ENCODE measurements at places on chromosomes 1 and 21.

DNA sequence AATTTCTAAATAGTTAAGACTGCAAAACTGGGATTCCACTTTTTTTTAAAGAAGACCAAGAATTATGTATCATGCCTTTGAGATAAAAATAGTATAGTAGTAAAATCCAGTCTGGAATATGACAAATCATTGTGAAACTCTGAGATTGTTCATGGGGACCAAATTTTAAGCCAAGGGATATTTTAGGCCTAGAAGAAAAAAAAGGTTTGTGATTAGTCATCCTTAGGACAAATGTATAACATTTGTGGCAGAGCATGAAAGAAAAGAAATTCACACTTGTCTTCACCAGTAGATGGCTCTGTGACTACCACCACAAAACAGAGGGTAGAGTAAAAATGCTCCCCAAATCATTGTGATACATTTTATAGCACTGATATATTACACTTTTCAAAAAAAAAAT lies 226.1 kb downstream of the KCTD3 start:
- peak; percentile 56 for DNase-seq

DNA sequence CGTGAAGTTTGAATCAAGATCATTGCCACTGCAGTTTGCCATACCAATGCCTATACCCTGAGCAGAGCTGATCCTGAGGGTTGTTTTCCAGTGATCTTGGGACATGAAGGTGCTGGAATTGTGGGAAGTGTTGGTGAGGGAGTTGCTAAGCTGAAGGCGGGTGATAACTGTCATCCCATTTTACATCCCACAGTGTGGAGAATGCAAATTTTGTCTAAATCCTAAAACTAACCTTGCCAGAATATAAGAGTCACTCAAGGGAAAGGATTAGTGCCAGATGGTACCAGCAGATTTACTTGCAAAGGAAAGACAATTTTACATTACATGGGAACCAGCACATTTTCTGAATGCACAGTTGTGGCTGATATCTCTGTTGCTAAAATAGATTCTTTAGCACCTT lies 78.6 kb downstream of the FMN2 start:
- no peak for DNase-seq

GRCh38 chr1:109214695-109215623 lies 1.2 kb downstream of the SARS1 start:
- DNase-seq: peak; percentile 66

DNA sequence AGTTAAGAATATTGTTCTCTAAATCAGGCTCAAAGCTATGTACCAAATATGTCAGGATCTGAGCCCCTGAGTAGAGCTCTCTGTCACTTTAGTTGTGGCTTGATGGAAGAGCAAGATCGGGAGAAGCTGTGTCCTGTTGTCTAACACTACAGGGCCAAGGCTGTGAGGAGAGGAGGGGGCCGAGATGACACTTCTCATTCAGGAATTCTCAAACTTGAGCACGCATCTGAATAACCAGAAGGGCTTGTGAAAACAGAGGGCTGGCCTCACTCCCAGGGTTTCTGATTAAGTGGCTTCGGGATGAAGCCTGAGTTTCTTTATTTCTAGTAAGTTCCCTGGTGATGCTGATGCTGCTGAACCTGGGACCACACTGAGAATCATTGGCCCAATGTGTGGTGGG lies 209.2 kb upstream of the DAB1 start:
- no peak for DNase-seq

DNA sequence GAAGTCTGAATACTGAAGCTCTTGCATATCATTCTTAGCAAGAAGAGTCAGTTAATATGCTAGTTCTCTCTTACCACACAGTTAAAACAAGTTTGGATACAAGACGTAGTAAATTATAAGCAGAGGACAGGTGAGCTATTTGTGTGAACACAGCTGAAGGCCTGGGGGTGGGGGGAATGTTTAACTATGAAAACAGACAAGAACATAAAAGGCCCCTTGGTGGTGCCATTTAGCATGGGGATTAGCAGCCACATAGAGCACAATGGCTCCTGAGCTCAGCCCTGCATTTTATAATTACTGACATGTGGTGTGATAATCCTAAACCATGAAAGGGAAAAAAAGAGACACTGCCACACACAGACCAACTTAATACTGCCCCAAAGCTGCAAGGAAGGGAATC lies 94.8 kb downstream of the TGFBR3 start:
- DNase-seq: no peak

DNA sequence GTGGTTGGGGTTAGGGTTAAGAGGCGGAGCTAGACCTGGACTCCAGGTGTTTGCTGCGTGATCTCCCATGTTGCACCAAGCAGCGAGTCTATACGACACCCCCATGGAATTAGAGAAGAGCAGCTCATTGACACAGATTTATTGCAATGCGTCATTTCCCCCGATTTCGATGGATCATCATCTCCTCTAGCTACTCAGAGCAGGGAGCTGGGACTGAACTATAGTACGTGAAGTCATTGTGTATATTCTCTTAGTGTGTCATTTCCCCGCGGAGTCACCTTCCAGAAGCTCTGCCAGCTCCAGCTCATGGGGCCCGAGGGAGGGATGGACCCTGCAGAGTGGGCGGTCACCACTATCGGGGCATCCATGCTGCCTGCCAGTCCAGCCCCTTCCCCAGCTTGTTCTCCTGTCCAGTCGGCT lies 7.5 kb upstream of the C2CD2 start:
- DNase-seq: no peak

GRCh38 chr1:111275079-111275478 lies 15.6 kb upstream of the CHIA start:
- no peak for DNase-seq

GRCh38 chr1:226912587-226913176 lies 27.4 kb upstream of the COQ8A start:
- DNase-seq: no peak

- no peak for DNase-seq
Measured at GRCh38 chr1:53131590-53131938, 10.9 kb downstream of the SLC1A7 start.

DNA sequence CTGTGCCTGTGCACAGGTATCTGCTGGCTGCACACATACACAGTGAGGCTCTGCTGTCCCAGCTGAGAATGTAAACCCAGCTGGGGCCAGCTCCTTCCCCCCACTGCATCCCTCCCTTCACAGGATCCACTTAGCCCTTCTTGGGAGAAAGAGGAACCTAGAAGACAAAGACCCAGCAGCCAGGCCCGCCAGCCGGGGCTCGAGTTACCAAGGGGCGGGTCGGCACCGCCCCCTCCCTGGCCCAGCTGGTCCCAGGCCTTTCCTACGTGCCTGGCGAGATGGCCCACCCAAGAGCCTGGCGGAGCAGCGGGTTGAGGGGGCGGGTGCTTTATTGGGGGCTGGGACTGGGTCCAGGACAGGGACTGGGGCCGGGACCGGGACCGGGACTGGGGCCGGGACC lies 2.1 kb downstream of the SH3BGRL3 start:
- DNase-seq: no peak

DNA sequence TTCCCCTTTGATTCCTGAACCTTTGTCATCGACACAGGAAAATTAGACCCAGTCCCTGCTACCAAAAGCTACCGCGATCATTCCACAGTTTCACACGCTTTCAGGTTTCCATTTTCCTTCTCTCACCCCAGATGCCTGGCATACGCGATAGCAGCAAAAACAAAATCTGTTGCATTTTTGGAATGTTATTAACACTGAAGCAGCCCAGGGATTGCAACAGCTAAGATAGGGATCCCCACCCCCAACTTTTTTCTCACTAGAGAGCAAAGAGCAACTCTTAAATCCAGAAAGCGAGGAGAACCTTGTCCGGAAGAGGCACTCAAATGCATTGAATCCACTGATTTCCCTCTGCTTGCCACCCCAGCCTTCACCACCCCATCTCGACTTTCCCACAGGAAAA lies 8.9 kb downstream of the OVAAL start:
- no peak for DNase-seq

GRCh38 chr1:9720785-9721605 lies 69.5 kb downstream of the PIK3CD start:
- DNase-seq: no peak

GRCh38 chr1:36472656-36473055 lies 8.5 kb upstream of the MRPS15 start:
- no peak for DNase-seq

DNA sequence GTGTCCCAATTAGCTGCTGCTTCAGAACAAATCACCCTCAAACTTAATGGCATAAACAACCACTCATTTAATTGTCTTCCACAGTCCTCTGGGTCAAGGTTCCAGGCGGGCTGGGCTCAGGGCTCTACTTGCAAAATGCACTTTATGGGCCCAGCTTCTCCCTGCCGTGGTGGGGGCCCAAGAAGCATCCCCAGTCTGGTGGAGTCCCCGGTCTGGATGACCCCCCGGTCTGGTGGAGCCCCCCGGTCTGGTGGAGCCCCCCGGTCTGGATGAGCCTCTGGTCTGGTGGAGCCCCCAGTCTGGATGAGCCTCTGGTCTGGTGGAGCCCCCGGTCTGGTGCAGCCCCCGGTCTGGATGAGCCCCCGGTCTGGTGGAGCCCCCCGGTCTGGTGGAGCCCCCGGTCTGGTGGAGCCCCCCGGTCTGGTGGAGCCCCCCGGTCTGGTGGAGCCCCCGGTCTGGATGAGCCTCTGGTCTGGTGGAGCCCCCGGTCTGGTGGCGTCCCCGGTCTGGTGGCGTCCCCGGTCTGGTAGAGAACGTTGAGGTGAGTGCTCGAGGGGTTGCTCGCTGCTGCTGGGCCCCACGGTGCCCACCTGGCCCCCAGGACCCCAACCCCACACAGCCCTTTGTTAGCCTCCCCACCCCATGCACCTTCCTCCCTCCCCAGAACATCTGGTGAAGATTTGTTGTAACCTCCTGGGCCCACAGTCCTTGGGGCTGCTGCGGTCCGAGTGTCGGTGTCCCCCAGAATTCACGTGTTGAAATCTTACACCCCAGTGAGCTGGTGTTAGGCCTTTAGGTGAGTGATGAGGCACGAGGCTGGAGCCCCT lies 33.8 kb downstream of the POFUT2 start:
- DNase-seq: no peak

- DNase-seq: no peak
Measured at GRCh38 chr1:34479731-34480130, 275.1 kb upstream of the GJB5 start.

DNA sequence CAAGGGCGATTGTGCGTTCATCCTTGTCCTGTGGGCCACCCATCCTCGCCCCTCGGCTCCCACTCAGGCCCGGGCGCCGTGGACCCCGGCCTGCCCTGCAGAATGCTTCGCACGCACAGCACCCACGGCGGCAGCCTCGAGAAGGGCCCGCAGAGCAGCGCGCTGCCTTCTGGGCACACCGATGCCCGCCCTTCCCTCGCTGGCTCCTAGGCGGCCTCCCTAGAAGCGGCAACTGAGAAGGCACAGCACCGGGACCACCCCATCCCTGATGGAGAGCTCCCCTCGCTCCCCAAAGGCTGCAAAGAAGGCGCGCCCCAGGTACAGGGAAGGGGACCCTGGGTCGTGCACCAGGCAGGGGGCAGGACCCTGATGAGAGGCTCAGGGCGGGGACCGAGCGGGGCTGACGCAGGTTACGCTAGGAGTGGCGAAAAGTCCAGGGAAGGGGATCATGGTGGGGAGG lies 971 bp downstream of the CAPZB start:
- DNase-seq: no peak

DNA sequence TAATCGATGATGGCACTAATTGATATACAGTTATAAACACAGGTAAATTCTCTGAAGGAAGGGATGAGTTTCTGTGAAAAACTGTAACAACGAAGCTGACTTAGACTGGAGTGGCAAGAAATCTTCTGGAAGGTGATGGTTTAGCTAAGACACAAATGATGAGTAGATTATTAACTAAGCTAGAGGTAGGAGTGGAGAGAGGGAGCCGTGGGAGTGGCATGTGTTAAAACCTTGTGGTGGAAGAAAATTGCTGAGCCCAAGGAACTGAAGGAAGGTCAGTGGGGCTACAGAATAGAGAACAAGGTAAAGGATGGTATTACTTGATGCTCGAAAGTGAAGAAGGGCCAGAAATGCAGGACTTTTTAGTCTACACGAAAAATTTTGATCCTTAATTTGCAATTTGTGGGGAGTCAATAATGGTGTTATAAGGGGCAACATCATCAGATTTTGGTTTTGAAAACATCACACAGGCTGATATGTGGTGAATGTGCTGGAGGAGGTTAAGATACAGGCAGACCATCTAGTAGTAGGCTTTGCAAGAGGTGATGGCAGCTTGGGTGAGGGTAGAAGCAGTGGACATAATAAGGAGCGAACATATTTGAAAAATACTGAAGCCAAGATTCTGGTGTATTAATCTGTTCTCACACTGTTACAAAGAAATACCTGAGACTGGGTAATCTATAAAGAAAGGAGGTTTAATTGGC lies 93.8 kb downstream of the S1PR1 start:
- DNase-seq: no peak

DNA sequence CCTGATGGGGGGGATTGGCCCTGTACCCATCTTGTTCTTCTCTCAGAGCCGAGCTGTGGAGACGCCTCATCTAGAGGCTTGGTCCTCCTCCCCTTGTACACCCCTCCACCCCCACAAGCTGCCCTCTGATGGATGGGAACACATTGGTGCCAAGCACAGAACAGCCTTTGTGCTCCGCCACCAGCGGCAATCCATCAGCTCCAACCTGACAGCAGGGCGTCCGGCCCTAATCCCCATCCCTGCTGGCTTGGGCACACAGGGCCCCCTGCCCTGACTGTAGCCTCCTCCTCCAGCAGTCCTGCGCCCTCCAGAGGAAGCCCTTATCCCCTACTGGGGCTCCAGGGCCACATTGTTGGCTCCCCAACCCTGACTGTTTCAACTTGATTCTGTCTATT lies 3.8 kb upstream of the MYOG start:
- no peak for DNase-seq

- DNase-seq: peak; percentile 49
Measured at GRCh38 chr1:173295995-173296394, 88.9 kb upstream of the TNFSF4 start.

DNA sequence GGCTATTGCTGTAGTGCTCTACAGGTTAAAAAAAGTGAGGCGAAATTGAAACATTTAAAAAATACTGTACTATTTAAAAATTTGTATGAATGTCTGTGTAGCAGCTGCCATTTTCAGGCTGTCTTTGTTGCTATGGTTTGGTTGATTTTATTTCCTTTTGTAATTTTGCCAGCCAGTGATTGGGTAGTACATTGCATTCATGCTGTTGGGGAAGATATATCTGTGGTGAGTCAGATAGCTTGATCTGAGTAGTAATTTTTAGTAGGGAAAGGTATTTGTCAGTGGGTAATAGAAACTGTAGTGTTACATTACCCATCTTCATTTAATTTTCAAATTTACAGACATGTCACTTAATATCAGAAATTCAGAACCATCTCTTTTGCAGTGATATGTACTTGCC lies 15.0 kb downstream of the NFIA start:
- DNase-seq: peak; percentile 45

- DNase-seq: no peak
Measured at GRCh38 chr1:66383168-66383567, 150.8 kb upstream of the SGIP1 start.

- no peak for DNase-seq
Measured at GRCh38 chr1:17081439-17081838, 27.6 kb upstream of the SDHB start.

- no peak for DNase-seq
Measured at GRCh38 chr1:108686614-108687313, 5.3 kb upstream of the PRPF38B start.

GRCh38 chr1:110538921-110539320 lies 19.9 kb upstream of the KCNA10 start:
- DNase-seq: no peak
